Smooth muscle cell of the brain vasculature (primary cell): ENCODE measurements at places on chromosomes 7 and 10.

DNA sequence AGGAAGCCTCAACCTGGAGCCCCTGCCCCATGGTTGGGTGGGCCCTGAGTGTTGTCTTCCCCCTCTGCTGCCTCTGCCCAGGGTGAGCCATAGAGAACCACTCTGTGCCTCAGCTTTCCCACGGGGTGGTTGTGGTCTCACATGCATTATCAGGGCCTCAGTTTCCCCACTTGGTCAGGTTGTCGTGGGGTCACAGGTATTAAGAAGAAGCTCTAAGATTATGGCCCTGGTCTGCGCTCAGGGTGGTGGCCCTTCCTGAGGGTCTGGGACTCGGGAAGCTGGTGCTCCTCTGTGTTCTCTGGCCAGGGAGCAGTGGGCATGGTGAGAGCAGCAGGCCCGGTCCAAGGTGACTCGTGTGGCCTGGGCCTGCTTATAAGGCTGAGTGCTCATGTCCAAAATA lies 17.8 kb downstream of the LRRC27 start:
- DNase-seq = no peak

DNA sequence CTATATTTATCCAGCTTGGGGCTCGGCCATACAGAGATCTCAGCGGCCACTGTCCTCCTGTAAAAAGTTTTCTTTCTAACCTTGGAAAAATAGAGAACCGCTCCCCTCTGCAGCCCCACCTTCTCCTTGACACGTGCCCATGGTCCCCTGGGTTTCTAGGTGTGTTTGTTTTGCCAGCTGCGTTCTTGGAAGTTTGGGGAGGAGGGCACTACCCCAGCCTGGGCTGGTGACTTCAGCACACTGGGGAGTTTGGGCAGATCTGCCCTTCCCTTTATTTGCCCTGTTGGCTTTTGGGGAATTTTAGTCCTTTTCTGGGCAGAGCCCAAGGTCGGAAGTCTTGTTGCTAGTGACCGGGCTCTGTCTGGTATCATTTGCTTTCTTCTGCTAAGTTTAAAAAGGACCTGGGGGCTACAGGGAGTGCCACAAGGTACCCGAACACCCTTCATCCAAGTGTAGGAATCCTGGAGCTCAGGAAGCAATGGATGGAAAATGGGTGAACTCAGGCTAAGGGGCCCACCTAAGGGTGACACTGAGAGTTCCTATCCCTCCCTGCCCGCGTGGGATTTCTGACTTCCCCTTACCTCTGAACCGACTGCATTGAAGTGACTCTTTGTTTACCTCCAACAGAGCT lies 1.7 kb downstream of the ADAMTS14 start:
- DNase-seq = no peak

GRCh38 chr10:28984431-28984830 lies 304.4 kb upstream of the LYZL1 start:
- DNase-seq = no peak

DNA sequence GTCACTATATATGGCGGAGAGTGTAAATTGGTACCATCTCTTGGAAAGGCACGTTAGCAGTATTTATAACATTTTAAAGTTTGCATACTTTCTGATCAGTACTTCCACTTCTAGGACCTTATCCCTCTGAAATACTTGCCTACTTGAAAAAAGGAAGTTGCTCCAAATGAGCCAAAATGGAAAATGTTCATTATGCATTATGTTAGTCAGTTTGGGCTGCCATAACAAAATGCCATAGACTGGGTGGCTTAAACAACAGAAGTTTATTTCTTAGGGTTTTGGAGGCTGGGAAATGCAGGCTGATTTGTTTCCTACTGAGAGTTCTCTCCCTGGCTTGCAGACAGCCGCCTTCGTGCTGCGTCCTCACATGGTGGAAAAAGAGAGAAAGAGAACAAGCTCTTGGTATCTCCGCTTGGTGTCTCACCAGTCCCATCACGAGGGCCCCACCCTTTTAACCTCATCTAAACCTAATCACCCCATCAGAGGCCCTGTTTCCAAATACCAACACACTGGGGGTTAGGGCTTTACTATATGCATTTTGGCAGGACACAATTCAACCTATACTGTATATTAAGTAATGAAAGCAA lies 6.9 kb downstream of the SNX10 start:
- no peak for DNase-seq

GRCh38 chr10:94307046-94307615 lies 55.6 kb downstream of the NOC3L start:
- no peak for DNase-seq

GRCh38 chr7:16891874-16892643 lies 10.3 kb upstream of the AGR3 start:
- DNase-seq = no peak

- DNase-seq = peak; percentile 37
Measured at GRCh38 chr7:32479574-32480200, 10.5 kb downstream of the LSM5 start.

DNA sequence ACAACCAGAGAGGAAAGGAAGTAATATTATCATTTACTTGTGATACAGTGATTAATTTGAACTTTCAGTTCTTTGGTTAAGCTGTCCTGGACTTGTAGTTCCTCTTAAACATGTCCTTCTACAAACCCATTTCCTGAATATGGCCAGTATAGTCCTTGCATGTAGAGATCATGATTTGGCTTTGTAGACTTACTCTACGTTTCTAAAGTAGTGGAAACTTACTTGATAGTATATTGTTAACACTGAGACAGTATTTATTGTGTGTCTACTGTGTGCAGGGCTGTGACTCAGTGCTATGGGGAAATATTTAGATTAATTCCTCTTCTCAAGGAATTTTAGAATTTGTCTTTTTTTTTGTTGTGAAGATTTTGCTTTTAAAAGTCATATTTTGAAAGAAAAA lies 109.5 kb downstream of the NRF1 start:
- DNase-seq = no peak

GRCh38 chr7:146235195-146235594 lies 118.6 kb downstream of the CNTNAP2 start:
- no peak for DNase-seq

DNA sequence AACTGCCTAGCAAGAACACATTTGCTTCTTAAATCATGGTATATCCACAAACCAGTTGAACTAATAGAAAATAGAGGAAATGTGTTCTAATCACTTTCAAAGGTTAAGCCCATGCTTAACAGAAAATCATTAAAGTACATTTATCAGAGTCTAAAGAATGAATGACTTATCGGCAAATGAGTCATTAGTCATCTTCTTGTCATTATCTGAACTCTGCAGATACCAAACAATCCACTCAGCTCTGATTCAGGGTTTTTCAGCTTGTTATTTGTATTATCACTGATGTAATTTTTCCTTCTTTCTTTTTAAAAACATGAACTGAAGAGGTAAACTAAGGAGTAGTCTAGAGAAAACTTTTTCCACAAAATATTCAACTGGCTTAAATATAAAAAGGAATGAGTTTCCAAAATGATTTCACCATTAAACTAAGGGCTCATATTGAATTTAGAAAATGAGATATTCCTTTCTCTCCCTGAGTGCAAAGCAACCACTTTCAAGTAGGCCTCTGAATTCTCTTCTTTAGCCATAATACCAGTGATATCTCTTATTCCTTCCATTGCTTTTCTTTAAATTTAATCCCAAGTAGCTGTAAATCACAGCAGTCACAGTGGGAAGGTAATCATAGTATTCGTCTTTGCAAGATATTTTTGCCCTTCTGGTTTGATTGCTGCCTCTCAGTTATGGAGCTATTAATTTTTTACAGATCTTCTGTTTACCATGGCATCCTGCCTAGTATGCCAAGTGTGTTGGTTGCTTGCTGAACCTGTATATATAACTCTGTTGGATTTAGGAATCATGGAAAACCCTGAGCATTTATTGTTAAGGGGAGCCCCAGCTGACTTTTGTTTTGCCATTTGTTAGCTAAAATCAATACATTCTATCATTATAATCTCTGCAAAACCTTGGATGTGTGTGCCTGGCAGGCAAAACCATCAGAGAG lies 125.1 kb downstream of the THSD7A start:
- no peak for DNase-seq

DNA sequence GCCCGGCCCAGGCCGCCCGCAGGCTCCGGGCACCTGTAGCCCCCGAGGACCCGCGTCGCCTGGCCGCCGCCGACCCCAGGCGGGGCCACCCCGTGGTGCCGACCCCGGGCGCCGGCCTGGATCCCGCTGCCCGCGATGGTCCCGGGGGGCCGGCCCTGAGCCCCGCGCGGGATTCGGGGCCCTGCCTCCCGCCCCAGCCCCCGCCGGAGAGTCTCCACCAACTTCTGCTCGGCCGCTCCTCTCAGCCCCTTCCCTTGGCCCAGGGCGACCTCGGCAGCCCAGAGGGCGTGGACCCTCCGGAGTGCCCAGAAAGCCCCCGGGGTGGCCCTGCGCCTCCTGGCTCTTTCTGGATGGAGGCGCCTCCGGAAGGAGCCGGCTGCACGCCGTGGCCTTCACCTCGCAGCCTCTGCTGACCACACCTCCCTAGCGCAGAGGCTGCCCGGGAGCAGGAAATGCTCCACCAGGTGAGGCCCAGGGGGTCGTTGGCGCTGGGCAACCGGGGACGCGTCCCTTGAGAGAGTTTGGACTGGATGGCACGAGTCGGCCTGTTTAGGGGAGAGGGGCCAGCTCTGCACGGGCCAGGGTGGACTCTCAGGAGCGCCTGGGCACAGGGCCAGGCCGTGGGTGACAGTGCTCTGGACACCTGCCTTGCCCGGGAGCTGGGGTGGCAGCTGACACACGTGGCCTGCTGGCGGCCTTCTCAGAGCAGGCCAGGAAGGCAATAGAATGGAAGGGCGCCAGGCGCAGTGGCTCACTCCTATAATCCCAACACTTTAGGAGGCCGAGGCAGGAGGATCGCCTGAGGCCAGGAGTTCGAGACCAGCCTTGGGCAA lies 529 bp downstream of the ZNF853 start:
- no peak for DNase-seq

GRCh38 chr7:87287738-87288341 lies 57.6 kb upstream of the CROT start:
- DNase-seq = no peak

DNA sequence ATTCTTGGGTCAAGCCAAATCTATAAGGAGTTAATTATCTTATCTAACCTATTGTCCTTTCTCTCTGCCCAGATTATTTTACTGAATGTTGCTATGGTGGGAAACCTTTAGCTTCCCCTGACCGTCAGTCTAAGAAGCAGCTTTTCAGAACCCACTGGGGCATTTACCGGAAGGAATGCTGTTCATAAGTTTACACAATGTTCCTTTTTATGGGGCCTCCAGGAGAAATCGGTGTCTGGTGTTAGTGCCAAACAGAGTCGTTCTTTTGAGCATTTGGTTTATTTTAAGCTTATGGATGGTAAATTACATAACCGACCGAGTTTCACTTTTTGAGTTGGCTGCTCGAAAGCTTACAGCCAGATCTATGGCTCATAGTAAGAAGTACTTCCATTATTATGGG lies 111.9 kb downstream of the CACNB2 start:
- DNase-seq = no peak

- no peak for DNase-seq
Measured at GRCh38 chr10:110737886-110738634, 93.9 kb downstream of the RBM20 start.

DNA sequence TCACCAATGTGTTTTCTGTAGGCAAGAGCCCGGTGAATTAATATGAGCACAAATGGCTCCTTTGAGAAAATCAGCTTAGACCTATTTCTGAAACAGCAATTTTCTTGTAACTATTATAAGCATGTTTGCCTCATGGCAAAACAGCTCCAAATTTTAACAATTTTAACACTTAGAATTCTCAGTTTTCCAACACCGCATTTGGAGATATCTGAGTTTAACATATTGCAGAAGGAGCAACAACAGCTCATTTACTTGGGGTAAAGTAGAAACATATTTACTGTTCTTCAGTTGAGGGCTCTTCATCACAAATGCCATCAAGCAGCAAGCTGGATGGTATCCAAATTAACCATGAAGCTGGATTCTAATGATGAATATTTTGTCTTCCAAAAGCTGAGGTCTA lies 134.0 kb upstream of the SLC26A5 start:
- DNase-seq = no peak

DNA sequence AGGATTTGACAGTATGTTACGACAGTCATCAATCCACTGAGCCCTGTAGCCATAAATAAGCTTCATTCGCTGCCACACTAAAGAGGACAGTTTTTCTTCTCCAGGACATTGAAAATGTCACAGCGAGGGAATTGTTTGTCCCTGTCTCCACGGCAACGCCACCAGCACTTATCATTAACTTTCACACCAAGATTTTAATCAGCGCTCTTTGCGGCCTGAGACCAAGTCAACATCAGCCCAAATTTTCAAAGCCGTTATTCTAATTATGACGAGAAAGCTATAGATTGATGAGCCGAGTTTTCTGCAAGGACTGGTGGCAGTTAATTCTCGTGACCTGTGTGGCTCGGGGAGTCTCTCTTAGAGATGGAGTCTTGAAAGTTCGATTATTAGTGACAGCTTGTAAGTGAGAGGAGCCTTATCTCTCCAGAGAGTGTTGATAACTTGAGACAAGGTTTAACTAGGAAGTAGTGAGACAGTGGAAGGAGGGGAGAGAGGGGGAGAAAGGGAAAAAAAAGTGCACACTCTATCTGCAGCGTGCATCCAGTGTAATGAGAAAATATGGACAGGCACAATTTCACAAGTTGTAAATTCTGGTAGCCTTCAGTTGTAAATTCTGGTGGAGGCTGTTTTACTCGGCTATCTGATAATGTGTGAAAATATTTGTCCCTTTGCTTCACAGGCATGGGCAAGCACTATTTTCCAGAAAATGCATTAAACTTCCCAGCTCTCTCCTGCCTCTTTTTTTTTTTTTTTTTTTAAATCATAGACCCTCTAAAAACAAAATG lies 473.3 kb downstream of the LRMDA start:
- DNase-seq = no peak

- DNase-seq = no peak
Measured at GRCh38 chr10:61836888-61837754, 64.4 kb upstream of the ARID5B start.

GRCh38 chr10:32000937-32001336 lies 55.3 kb downstream of the KIF5B start:
- no peak for DNase-seq

GRCh38 chr10:90319188-90319914 lies 538.5 kb downstream of the HTR7 start:
- peak; percentile 91 for DNase-seq

- no peak for DNase-seq
Measured at GRCh38 chr10:34596351-34596750, 218.7 kb downstream of the PARD3 start.

DNA sequence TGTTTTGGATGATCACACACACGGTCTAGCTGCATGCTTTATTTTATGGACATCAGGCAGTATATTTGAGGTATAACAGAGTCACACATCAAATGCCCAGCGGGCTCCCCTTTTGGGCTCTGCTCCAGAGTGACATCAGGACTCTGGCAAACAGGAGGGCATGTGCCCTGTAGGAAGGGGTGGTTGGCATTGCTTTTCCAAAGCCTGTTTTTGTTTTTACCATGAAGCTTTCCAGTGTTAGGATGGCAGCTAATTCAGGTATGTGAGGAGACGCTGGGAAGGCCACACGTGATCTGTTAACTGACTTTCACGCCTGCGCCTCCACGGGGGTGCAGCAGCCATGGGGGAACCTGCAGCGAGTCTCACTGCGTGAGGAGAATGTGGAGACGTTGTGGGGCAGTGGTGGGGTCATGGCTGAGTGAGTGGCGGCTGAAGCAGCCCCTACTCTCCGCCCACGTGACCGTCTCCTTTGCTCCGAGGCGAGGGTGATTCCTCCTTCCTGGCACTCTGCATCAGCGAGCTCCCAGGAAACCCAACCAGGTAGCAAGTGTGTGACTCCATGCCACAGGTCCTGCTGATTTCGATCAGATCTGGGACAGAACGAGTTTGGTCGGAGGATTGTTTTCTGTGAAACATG lies 117.7 kb downstream of the ANKRD61 start:
- no peak for DNase-seq
